ENCODE measurements at places on chromosomes 4 and X.

- DNase-seq = no peak
Observed at GRCh38 chr4:36310793-36311192, 29.4 kb downstream of the DTHD1 start.

GRCh38 chr4:137993232-137993631, 248.9 kb downstream of the SLC7A11 start:
- DNase-seq = no peak

- peak; percentile 3 for DNase-seq
Observed at GRCh38 chr4:135515295-135515694, 1313.7 kb upstream of the PABPC4L start.

DNA sequence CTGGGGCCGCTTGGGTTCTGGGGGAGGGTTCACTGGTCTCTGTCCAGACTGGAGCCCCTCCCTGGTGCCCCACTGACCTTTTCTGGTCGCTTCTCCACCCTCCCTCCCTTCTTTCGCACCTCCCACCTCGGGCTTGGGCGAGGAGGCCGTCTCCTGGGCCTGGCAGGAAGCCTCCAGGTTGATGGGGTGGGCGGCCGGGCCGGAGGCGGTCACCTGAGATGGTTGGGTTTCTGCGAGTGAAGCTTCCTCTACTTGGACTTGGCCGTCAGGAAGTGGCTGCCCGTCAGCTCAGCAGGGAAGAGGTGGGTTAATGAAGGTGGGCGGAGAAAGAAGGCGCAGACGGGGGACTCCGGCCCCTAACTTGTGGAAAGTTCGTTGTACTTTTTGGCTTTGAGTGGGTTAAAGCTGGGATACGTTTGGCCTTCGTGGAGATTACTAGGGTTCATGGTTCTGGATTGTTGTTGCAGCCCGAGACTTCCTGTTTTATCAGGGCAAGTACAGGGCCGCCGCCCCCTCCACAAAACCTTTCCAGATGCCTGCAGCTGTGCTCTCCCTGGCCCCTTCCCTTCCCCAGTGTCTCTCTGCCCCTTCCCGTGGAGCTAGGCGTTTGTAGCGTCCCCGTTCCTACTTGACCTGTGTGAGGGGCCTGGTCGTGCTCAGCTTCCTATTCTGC, 1.2 kb downstream of the AKAP17A start:
- no peak for DNase-seq

DNA sequence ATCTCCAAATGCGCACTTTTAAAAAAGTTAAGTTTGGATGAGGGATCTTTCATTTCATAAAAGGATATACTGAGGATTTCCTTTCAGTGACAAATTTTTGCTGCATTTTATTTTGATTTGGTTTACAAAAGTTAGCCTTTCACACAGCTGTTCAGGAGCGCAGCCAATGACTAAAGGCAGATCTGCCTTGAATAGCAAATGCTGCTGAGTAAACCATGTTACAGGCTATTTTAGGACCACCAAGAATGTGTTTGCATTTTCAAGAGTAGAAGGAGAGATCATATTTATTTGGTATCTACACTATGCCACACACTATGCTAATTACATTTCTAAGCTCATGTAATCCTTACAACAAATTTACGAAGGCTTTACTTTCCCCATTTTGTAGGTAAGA, 92.1 kb downstream of the MAMLD1 start:
- no peak for DNase-seq

DNA sequence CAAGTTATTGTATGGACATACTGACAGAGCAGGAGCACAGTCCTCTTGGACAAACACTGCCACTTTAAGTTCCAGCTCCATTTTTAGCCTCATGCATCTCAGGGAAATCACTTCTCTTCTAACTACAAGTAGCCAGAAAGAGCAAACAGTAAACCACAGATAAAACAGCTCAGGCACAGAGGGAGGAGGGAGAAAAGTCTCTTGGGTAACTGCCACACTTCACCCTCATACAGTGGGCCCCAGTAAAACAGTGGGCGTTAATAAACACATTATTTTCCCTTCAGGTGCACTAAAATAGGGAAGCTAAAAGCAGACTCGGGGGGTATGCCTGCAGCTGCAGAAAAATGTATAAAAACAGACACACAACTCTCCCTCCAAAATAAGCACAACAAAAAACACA, 21.6 kb downstream of the CD38 start:
- no peak for DNase-seq

GRCh38 chrX:110383414-110383813, 24.8 kb downstream of the RTL9 start:
- DNase-seq = no peak

Measured in urothelium cell line (cell line).